ENCODE measurements at places on chromosomes 2 and 18. TPM values are rescaled to one million over a fixed set of nuclear protein-coding genes. Genes with fewer than 3 reads are reported as not detected.

- DNase-seq = no peak
Observed at GRCh38 chr2:79833235-79833878, 320.5 kb downstream of the CTNNA2 start.

GRCh38 chr2:212667751-212668316 is 129.2 kb upstream of the ERBB4 start:
- no peak for DNase-seq

- DNase-seq = no peak
Observed at GRCh38 chr2:172448544-172449267, 21.3 kb downstream of the ITGA6 start.

The CD207 gene
- total RNA-seq = 0.25 TPM

DNA sequence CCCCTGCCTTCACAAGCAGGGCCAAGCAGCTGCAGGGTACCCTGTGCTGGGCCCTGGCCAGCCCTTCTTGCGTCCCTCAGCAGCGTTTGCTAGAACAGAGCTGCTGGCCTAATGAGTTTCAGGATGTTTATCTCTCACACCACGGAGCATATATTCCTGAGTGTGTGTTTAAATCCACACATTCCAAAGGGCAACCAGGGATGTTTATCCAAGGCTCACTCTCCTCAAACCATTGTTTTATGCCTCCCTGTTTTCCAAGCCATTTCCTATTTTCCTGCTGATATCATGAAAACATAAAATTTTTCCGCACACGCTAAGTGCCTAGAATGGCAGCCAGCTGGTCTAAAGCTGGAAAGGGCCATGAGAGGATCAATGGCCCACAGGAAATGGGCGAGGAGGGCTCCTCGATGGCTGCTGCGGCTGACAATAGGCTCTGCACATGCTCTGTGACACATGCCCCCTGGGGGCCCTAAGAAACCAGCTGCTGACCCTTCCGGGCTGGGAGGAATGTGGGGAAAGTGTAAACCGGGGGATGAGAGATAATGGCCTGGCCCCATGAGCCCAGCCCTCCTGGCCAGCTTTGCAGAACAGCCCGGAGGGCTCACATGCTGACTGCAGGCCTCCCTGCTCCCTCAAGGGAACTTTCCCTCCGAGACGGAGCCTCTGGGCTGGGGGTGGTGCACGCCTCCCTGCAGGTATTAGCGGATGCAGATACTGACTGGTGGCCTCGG is 194.0 kb downstream of the NDUFA10 start:
- no peak for DNase-seq

The ANKRD12 gene
- total RNA-seq = 160 TPM

The CNGA3 gene
- total RNA-seq = not detected

DNA sequence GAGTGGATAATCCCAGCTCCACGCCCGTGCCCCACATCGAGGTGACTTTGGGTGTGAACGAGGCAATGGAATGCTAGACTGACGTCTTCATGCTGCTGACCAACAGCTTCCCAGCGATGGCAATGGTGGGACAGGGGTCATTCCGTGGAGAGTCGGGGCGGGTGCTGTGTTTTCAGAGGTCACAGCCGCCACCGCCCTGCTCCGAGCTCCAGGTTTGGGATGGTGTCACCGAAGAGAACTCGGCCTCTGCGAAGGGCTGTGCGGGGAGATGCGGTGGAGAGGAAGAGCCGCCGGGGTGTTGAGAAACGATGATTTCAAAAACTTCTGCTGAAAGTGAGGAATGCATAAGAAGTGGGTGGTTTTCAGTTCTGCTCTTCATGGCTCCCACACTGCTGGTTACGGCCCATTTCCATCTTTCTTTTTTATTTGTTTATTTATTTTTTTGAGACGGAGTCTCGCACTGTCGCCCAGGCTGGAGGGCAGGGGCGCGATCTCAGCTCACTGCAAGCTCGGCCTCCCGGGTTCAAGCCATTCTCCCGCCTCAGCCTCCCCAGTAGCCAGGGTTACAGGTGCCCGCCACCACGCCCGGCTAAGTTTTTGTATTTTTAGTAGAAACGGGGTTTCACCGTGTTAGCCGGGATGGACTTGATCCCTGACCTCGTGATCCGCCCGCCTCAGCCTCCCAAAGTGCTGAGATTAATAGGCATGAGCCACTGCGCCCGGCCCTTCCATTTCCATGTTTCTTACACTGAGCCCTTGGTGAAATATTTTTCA is 142.6 kb downstream of the RTP5 start:
- DNase-seq = no peak

The DES gene
- total RNA-seq = not detected

- no peak for DNase-seq
Observed at GRCh38 chr2:239482778-239483712, 82.2 kb upstream of the HDAC4 start.

The MTA3 gene
- total RNA-seq = 30.9 TPM

DNA sequence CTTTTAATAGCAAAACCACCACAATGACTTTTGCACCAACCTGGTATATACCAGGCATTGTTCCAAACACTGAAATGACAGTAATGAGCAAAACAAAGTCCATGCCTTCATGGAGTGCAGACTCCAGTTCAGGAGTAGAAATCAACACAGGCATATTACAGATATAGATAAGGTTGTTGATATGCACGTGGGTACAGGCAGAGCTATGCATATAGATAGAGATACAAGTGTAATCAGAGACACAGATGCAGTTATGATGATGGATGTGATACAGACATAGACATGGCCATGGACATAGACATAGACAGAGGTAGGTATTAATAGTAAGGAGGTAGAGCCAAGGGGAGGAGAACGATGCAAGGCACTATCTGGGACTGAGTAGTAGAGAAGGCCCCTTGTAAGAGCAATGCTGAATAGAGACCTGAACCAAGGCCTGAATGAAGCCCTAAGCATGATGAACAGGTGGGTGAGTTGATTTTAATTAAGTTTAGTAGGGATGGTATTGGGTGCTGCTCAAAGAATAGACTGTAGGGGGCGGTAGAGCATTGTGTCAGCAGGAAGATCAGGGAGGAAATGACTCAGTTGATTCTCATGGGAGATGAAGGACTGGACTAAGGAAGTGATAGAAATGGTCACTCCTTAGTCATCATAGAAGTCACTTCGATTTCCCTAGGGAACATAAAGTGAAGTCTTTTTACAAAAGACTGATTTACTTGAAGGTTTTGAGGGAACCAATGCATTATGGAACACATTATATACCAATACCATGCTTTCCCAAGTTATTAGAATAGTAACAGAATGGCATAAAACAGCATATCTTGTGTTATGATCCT is 39.4 kb downstream of the CMPK2 start:
- DNase-seq = peak; percentile 34

- no peak for DNase-seq
Observed at GRCh38 chr18:44941516-44941915, 260.8 kb downstream of the SETBP1 start.

DNA sequence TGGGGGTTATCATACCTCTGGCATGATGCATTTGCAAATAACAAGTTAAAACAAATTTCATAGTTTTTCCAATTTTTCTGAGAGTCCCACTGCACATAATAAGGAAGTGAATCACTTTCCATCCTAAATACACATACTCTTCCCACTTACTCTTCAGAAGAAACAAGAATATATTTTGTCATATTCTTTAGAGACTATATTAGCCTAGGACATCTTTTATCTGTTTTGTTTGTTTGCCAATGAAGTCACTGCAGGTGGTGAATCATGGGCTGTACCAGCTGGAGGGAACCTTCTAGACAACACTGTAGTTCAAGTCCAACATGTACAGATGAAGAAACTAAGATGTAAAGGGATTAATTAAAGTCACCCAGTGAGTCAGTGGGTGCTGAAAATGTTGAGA is 116.8 kb downstream of the XIRP2 start:
- no peak for DNase-seq

The NTSR2 gene
- not detected for total RNA-seq

DNA sequence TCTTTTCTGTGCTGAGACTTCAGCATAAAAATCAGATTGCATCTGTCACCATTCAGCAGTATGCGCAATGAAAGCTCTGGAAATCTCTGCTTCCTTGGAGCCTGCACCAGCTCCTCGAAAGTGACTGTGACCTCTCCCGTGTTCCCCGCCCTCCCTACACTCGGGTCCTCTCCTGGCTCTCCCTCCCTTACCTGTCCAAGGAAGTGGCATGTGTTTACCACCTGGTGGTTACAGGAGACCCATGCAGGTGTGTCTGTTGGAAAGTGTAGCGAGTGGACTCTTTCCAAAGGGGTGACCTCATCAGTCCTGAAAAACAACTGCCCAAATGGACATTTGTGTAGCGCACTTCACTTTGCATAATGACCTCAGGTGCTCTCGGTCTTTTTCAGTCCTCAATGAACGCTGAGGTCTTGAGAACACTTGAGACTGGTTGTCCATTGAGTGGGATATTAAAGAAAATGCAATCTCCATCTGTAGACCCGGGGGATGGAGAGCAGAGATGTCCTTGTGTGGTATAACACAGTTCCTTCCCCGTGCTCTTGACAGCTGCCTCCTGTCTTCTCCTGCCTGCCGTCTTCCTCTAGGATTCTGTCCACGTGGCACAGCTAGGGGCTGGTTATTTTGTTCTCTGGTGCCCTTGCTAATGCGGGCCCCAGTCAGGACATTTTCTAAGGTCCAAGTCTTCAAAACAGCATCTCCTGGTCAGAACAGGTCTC is 133.2 kb downstream of the ACKR3 start:
- DNase-seq = no peak

The TPRKB gene
- total RNA-seq = 18.2 TPM

The ARPC2 gene
- 448 TPM for total RNA-seq

The RUFY4 gene
- 0.85 TPM for total RNA-seq

GRCh38 chr2:176004934-176005333 is 2.9 kb upstream of the LNPK start:
- no peak for DNase-seq

- no peak for DNase-seq
Observed at GRCh38 chr2:17918789-17919188, 40.3 kb downstream of the KCNS3 start.

GRCh38 chr18:48574667-48575300 is 36.0 kb downstream of the CTIF start:
- DNase-seq = no peak

DNA sequence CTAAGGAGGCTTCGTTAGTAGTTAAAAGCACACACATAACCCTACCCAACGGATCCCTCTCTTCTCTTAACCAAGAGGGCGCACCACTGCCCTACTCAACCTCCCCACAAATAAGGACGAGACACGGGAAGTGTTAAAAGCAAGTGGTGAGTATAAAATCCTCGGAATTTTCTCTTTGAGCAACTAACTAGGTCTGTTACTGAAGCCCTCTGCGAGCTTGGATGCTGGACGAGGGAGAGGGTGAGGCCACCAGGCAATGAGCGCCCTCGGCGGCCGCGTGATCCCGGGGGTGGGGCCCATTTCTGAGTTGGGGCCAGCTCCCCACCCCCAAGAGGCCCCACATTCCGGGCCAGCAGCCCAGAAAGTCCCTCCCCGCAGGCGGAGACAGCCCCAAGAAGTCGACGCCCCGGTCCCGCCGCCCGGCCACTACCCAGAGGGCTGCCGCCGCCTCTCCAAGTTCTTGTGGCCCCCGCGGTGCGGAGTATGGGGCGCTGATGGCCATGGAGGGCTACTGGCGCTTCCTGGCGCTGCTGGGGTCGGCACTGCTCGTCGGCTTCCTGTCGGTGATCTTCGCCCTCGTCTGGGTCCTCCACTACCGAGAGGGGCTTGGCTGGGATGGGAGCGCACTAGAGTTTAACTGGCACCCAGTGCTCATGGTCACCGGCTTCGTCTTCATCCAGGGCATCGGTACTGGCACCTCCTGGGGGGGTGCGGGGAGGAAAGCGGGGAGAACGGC is at the start of gene CYBRD1:
CYBRD1 (plus strand) TSS at position 423 of the 736 bp plus-strand sequence; CDS start at position 495, 72 bp downstream.
- peak; percentile 9 for DNase-seq

GRCh38 chr2:10382354-10383061 is 65.6 kb downstream of the ODC1 start:
- DNase-seq = peak; percentile 43

DNA sequence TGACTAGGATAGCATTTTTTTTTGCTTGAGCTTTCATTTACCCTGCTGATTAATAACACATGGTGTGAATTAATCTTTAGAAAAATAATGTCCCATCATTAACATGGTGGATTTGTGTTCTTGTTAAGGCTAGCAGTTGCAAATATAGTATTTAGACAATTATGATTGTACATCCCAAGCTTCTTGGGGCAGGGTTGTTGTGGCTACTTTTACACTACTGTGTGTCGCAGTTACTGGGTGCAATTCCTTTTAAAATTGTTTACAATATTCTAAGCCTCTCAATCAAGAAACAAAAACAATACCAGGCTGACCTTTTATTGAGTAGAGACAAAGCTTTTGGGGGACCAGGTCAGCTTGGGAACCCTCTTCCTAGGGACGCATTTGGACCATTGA is 2.5 kb downstream of the FMNL2 start:
- no peak for DNase-seq

GRCh38 chr2:1060987-1061386 is 110.3 kb downstream of the SNTG2 start:
- no peak for DNase-seq

The CPO gene
- total RNA-seq = not detected

DNA sequence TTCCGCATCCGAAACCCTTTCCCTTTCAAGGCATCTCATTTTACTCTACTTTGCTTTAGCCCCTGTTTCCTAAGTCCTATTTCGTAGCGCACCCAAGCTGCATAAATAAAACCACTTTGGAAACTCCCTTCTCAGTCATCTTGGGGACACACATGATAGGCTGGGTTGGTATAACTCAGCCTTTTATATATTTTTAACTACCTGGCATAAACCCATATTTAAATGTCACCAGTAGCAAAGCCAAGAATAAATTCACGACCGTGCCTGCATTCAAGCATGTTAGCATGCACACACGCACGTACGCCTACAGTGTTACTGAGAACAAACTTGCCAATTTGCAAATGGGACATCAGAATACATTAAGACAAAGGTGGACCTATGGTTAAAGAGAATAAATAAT is 564.7 kb upstream of the PIK3C3 start:
- no peak for DNase-seq

DNA sequence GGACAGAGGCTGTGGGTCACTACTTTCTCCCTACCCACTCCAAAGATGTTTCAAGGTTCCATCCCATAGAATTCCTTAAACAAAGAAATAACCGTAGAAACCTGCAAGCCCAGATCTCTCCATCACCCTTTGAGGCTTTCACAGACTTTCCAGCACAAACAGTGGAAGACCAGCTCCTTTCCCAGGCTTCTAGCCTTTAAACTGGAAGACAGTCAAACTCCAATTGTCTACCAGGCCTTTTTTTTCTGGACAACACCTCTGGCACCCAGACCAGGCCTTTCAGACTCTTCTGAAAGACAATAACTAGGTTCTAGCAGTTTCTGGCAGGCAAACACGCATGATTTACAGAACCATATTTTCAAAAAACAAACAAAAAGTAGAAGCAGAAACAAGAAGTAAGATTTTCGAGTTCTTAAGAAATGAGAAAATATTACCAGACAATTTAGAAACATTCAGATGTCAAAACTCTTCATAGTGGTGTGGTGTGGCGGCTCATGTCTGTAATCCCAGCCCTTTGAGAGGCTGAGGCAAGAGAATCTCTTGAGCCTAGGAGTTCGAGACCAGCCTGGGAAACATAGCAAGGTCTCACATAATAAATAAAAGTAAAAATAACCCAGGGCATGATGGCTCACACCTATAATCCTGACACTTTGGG is 106.8 kb upstream of the MSH2 start:
- DNase-seq = no peak

The DUSP2 gene
- 730 TPM for total RNA-seq

The GPR155 gene
- 8.3 TPM for total RNA-seq

- DNase-seq = no peak
Observed at GRCh38 chr2:182133195-182133891, 147.7 kb downstream of the PPP1R1C start.

Measured in CD4-positive, alpha-beta T cell (primary cell).